Activated CD4-positive, alpha-beta T cell treated with anti-CD3 and anti-CD28 coated beads, Interleukin-2, amount 10 ng/mL, durations not matched to agents 24 days and 14 days (primary cell): ENCODE measurements at places on chromosomes 16 and 17.
A peak's percentile ranks its signal among the peaks of the same experiment; 100 is the strongest.

- no peak for DNase-seq
Measured at GRCh38 chr16:74607310-74607961, 522 bp upstream of the GLG1 start.

DNA sequence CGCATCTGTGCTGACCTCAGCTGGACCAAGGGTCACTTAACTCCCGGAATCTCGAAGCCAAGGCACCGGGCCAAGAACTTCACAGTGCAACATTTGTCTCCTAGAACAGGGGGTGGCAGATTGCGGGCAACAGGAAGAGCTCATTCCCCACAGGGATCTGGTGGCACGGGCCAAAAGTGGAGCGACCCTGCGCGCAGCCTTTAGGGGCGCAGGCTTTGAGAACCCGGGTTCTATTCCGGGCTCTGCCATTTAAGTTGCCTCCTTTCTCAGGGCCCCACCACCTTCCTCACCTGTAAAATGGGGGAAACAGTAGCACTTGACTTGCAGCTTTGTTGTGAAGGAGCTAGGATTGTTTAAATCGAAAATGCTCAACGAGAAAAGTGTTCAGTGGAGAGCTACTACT, 651 bp downstream of the SHMT1 start:
- peak; percentile 71 for DNase-seq

DNA sequence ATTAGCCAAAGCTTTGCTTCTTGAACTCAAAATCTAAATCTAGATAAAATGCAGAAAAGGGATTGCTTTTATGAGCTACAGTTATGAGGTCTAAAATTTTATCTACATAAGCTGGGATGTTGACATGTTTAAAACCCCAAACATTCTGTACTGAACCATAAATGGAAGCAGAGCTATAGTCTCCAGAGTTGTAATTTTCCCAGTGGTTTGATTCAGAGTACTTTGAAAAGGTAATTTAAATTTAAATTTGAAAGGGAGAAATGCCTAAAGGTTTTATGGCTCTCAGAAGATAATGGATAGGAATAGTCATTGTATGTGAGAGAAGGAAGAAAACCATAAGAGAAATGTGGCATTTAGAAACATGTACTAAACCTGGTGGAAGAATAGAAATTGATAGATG, 163.2 kb downstream of the PPM1E start:
- no peak for DNase-seq

DNA sequence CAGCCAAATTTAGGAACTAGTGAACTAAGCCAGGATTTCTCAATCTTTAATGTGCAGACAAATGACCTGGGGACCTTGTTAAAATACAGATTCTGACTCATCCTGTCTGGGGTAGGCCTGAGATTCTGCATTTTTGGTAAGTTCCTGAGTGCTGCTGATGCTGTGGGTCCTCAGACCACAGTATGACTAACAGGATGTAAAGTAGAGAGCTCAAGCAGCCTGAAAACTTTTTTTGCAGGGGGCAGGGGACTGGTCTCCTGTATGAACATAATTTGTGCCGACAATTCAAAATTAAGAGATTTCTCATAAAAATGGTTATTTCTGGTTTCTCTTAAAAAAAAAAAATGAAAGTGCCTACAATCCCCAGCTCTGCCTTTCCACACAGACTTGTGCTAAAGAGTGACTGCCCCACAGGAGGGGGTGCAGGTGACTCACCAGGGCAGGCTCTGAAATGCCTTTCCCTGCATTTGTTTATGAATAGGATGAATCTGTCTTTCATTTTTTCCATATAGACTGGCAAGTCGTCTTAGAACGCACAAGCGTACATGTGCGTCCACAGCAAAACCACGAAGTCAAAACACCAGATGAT, 271.5 kb downstream of the PHKB start:
- peak; percentile 74 for DNase-seq

GRCh38 chr17:7587420-7588151, 2.3 kb downstream of the SOX15 start:
- peak; percentile 56 for DNase-seq

- peak; percentile 80 for DNase-seq
Measured at GRCh38 chr17:2025622-2026309, 632 bp upstream of the RTN4RL1 start.

GRCh38 chr17:64131606-64132270, 1.8 kb upstream of the ERN1 start:
- no peak for DNase-seq

DNA sequence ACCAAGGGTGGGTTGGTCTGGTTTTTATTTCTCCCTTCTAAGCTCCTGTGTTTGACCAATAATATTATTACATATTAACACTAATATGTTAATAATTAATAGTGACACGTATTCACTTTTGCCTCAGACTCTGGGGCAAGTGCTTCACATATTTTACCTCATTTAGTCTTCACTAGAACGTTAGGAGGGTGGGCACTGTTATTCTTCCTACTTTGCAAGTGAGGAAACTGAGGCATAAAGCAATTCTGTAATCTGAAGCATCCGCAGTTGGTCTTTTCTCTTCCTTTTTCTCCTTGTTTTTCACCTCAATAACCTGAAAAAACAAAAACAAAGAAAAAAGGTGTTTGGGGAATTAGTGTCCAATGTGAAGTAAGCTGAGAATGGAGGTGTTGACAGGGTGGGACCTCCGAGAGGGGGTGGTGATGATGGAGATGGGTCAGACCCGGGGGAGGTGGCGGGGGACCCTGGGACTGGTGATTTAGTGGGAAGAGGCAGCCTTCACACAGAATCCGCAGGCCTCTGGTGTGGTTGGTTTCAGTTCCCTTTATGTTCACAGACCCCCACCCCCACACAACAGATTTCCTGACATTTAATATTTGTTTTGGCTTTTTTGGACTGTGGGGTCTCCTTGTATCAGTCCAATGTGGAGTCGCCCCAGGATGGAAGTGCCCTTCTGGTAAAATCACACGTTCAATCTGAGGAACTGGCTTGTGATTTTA, 3.7 kb downstream of the CDH1 start:
- no peak for DNase-seq

DNA sequence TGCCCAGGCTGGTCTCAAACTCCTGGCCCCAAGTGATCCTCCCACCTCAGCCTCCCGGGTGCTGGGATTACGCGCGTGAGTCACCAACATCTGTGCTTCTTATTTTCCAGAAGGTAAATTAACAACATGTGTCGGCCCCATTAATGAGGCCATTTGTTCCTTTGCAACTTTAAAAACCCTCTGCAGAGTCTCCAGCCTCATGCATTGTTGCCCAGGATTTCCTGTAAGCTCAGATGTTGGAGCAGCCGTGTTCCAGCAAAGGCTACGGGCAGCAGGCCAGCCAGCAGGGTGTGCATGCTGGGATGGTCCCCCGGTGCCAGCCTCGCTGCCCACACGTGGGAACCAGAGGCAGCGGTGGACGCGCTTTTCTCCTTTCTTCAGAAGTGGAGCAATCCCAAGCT, 19.1 kb upstream of the HEXD start:
- DNase-seq = no peak

- DNase-seq = no peak
Measured at GRCh38 chr16:73418691-73419090, 370.8 kb upstream of the ZFHX3 start.
